Foreskin keratinocyte (primary cell): ENCODE measurements at places on chromosomes 2 and 18. TPM values are rescaled to one million over a fixed set of nuclear protein-coding genes. Genes with fewer than 3 reads are reported as not detected.

The PTPRN gene
- not detected in 2 replicates for total RNA-seq

DNA sequence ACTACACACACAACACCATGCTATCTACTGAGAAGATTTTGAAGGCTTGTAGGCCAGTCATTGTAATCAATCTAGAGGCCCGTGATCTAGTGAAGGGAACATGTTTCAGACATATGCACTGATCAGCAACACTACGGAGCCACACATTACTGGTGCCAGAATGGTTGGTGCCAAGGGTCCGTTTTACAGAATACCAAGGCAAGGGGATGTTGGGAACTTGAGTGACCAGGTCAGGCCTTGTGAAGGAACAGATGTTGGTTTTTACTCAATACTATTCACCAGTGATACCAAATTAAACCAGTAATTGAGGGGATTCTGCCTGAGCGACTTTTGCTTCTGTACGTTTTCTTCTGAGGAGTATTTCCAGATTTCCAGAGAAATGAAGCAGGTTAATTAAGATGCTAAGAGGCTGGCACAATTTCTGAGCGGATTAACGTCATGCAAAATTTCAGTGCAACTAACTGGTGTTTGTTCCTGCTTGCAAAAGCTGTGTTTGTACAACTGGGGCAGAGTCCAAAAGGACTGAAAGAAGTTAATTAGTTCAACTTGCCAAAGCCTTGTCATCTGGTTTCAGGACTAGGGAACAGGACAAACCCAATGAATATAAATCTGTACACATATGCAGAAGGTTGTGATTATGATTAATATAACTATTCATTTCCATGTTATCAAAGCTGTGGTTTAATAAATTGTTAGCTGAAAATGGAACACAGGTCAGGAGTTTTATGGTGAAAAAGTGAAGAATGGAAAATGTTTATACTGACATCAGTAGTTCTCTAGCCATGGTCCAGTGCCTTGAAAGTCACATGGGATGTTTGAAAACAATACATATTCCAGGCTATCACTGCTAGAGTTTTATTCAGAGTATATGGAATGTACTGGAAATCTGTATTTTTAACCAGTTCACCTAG lies 432.1 kb upstream of the DCC start:
- DNase-seq = no peak

GRCh38 chr2:191220671-191221070 lies 24.5 kb upstream of the MYO1B start:
- no peak for DNase-seq

DNA sequence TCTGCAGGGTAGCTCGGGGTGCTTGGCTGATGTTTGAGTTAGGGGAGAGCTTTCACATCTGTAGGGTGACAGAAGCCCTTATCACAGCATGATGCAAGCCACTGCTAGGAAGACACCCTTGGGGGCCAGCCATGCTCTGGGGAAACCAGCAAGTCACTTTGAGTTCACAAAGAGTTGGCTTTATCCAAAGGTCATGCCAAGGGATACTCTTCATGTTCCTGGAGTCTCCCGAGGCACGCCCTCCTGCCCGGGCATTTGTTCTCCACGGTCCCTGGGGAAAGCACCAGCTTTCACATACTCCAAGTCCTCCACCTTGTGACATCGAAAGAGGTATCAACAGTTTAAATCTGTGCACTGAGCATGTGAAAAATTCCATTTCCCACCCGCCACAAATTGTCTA lies 227.7 kb downstream of the VAPA start:
- no peak for DNase-seq

DNA sequence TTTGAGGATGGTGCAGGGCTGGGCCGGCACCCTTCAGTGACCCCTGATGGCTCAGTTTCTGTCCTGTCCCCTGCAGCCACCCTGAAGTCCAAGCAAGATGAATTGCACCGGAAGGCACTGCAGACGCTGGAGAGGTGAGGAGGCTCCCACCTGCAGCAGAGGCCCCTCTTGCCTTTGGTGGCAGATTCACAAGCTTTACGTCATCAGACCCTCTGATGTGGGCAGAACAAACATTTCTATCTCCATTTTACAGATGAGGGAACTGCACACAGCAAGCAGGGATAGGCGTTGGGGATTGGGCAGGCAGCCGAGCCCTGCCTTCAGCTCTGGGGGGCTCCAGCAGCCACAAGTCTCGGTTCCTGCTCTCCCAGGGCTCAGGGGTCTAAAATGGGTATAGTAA lies 107.7 kb upstream of the MCFD2 start:
- no peak for DNase-seq

DNA sequence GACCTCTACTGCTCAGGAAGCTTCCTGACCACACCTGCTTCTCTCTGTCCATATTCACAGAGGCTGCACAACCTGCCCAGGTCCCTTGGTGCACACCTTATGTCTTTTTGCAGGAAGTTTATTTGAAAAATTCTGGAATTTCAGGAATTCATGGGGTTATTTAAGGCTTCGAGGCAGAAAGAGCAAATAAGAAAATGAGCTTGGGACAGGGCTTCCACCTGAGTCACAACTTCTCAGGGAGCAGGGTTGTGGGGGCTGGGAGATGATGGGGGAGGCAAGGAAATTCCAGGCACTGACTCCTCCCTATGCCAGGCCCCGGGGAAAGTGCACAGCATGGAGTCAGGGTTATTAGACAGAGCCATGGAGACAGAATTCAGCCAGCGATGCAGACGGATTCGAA lies 57.7 kb downstream of the INHBB start:
- DNase-seq = no peak

The KCNJ3 gene
- not detected in 2 replicates for total RNA-seq

The LAMA3 gene
- 1,828 and 2,643 TPM in 2 replicates for total RNA-seq

DNA sequence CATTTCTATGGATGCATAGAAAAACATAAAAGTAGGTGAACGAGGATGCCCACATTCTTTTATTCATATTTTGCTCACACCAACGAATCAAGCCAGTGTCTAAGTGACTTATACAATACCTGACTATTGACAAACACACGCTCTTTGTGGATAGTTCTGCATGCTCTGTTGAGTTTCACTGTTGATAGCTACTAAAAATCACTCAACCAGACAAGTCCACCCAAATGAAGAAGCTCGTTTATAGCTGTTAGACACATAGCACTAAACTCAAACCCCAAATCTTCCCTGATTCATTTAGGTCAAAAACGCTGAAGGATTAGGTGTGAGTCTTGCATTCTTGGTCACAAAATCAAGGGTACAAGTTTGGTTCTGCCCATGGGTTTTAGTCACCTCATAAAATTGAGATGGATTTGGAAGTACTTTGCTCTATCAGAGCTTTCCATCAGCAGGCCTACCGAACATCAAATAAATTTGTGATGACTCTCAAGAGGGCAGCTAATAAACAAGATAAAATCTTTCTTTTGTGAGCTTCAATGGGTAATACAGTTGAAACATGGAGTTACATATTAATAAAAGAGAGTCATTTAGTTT lies 92.7 kb upstream of the ETAA1 start:
- DNase-seq = no peak

DNA sequence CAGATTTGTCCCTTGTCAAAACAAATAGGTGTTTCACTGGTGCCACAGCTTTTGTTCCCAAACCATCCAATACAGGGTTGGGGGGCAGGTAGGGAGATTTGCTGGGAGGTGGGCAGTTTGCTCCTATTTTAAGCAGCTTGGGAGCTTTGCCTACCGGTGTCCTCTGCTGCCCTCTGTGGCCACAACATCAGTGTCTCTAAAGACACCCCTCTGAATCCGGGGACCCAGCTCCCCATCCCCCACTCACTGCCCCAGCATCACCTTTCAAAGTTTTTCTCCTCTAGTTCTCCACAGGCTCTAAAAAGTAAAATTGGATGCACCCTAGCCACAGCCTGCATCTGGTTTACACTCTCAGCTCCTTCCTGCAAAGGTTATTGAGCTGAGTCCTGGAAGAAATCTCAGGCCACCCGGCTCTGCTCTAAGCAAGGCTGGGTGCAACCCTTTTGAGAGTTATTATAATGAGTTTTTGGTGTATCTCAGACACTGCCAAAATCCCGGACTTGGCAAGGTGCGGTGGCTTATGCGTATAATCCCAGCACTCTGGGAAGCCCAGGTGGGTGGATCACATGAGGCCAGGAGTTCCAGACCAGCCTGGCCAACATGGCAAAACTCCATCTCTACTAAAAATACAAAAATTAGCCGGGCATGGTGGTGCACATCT lies 2.9 kb upstream of the EPAS1 start:
- DNase-seq = no peak

GRCh38 chr2:176123411-176124109 lies 1.0 kb downstream of the HOXD9 start:
- no peak for DNase-seq
